Esophagus muscularis mucosa (tissue), 4 donors: ENCODE measurements at places on chromosomes 5 and 9. TPM values are rescaled to one million over a fixed set of nuclear protein-coding genes. Genes with fewer than 3 reads are reported as not detected.

GRCh38 chr5:81425569-81425968 is 31.6 kb upstream of the ACOT12 start:
- no peak overlapping the region for H3K4me3 ChIP-seq
- peaks cover 10% of the 10 kb centered on the region for H3K36me3 ChIP-seq
- H3K27ac ChIP-seq, result peak overlapping the region; percentile 25
- no peaks in the 10 kb centered on the region for H3K27me3 ChIP-seq
- H3K4me1 ChIP-seq, result peaks cover 27% of the 10 kb centered on the region

- H3K27me3 ChIP-seq, result no peaks in the 10 kb centered on the region
- no peak for DNase-seq
- no peak overlapping the region for H3K4me3 ChIP-seq
- peaks cover 42% of the 10 kb centered on the region for H3K4me1 ChIP-seq
- H3K27ac ChIP-seq, result peak overlapping the region; percentile 54
Observed at GRCh38 chr9:130887494-130888144, 9.0 kb downstream of the QRFP start.

GRCh38 chr9:69223605-69224004 is 49.5 kb downstream of the TJP2 start:
- DNase-seq, result no peak
- no peak overlapping the region for H3K27ac ChIP-seq
- peaks cover 55% of the 10 kb centered on the region for H3K36me3 ChIP-seq
- H3K4me3 ChIP-seq, result no peak overlapping the region

DNA sequence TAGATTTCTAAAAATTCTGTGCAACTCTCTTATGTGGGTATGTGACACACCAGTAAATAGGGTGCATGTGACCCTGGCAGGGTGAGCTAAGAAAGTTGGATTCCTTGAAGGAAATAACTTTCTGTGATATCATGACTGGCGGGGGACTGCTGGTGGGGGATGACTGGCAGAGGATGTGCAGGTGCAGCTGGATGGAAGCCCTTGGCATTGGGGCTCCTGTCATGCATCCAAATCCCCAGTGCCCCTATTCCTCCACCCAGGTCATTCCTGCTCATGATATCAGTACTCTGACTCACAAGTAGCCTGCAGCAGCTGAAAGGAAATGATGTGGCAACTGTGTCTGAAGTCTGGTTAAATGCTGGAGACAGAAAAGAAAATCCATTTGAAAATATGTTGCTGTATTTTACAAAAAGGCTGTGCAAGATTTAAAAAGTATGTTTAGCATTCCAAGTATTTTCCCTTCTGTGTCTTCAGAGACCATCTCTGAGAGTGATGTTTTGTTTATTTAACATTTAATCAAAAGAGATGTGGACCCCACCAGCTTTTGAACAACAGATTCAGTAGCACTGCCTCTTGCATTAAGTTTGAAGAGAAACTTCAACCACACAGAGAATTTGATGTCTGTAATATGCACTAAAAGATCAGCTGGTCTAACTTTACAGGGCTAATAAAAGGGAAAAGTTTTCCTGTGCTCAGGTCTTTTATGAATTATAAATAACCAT is 17.9 kb upstream of the ZSWIM6 start:
- H3K36me3 ChIP-seq, result no peaks in the 10 kb centered on the region
- H3K4me1 ChIP-seq, result peaks cover 40% of the 10 kb centered on the region
- H3K27ac ChIP-seq, result no peak overlapping the region

- no peak overlapping the region for H3K4me3 ChIP-seq
- no peaks in the 10 kb centered on the region for H3K27me3 ChIP-seq
- no peak for DNase-seq
- no peaks in the 10 kb centered on the region for H3K36me3 ChIP-seq
- H3K27ac ChIP-seq, result no peak overlapping the region
Observed at GRCh38 chr9:10008101-10008799, 604.6 kb downstream of the PTPRD start.

DNA sequence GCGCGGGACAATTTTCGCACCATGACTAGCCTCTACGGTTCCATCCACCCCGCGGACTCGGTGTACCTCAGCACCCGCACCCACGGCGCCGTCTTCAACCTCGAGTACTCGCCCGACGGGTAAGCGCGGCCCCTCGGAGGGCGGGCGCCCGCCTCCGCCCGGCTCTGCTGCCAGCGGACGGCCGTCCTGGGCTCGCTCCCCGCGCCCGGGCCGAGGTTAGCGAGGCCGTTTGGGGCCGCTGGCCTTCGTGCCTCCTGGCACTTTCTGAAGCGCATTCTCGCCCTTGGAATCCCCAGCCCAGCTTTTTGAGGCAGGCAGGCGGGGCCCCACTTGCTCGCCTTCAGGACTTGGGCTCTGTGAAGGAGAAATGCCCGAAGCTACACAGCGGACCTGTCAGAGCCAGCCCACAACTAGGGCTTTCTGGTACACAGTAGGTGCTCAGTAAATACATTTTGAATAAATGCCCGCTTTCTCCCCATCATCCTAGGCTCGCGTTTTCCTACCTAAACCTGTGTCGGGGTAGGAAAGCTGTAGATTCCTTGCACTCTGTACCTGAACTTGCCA is 772 bp downstream of the DCAF10 start:
- peaks cover 59% of the 10 kb centered on the region for H3K4me1 ChIP-seq
- peak overlapping the region; percentile 93 for H3K27ac ChIP-seq
- peak overlapping the region; percentile 95 for H3K4me3 ChIP-seq
- DNase-seq, result no peak
- H3K27me3 ChIP-seq, result no peaks in the 10 kb centered on the region

DNA sequence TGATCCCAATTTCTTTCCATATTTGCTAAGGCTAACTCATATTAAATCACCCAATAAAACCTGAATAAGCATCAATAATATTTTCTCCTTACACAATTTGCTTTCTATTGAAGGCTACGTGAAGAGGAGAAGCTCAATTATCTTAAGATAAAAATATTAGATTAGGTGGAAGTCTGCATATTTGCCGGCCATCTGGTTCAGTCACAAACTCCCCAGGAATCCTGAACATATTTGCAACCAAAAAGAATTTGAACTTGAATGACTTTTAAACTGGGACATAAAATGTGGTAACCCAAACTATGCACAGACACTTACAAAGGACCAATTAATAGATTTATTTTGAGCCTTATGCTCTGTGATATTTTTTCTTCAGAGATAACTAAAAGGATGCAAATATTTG is 92.3 kb downstream of the HAPLN1 start:
- no peak for DNase-seq
- H3K27ac ChIP-seq, result no peak overlapping the region
- no peaks in the 10 kb centered on the region for H3K27me3 ChIP-seq
- H3K36me3 ChIP-seq, result no peaks in the 10 kb centered on the region

- DNase-seq, result peak; percentile 47
- no peaks in the 10 kb centered on the region for H3K36me3 ChIP-seq
- H3K27me3 ChIP-seq, result no peaks in the 10 kb centered on the region
- H3K27ac ChIP-seq, result no peak overlapping the region
Observed at GRCh38 chr5:149053072-149053695, 9.7 kb downstream of the SH3TC2 start.

DNA sequence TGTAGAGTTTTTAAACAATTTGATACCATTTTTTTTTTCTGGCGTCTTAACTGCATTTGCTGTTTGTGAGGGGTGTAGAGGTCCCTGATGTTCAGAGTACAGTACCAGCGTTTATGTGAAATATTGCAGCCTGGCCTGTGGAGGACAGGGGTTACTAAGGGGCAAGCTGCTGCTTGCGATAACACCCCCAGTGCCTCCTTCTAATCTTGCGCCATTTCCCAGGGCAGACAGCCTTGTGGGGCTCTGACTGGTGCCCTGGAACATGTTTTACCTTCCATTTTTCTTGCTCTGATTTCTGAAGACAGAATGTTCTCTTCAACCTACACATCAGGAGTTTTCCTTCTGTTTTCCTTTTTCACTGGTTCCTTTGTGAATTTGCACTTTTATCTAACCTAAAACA is 142.9 kb downstream of the DOCK8 start:
- H3K4me1 ChIP-seq, result peaks cover 13% of the 10 kb centered on the region
- H3K4me3 ChIP-seq, result no peak overlapping the region
- DNase-seq, result no peak
- H3K27ac ChIP-seq, result no peak overlapping the region

GRCh38 chr5:40112875-40113274 is 566.8 kb upstream of the PTGER4 start:
- H3K27ac ChIP-seq, result no peak overlapping the region
- DNase-seq, result no peak

DNA sequence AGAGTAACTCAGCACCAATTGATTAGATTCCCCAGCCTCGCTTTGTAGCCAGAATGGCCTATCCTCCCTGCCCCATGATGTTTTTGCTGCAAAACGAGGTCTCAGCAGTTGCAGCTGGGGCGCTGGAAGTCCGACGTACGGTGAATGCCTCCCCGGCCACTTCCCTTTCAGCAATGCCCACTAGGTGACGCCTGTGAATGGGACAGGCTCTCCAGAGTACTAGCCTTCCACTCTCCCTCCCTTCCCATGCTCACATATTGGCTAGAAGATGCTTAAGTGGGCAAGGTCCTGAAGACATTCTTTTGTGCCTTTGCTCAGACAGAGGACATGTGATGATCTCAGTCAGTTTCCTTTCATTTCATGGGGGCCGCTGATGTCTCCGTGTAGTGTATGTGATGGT is 50.8 kb downstream of the DMRT2 start:
- H3K4me1 ChIP-seq, result no peaks in the 10 kb centered on the region
- no peak overlapping the region for H3K4me3 ChIP-seq
- no peak overlapping the region for H3K27ac ChIP-seq
- no peaks in the 10 kb centered on the region for H3K27me3 ChIP-seq

DNA sequence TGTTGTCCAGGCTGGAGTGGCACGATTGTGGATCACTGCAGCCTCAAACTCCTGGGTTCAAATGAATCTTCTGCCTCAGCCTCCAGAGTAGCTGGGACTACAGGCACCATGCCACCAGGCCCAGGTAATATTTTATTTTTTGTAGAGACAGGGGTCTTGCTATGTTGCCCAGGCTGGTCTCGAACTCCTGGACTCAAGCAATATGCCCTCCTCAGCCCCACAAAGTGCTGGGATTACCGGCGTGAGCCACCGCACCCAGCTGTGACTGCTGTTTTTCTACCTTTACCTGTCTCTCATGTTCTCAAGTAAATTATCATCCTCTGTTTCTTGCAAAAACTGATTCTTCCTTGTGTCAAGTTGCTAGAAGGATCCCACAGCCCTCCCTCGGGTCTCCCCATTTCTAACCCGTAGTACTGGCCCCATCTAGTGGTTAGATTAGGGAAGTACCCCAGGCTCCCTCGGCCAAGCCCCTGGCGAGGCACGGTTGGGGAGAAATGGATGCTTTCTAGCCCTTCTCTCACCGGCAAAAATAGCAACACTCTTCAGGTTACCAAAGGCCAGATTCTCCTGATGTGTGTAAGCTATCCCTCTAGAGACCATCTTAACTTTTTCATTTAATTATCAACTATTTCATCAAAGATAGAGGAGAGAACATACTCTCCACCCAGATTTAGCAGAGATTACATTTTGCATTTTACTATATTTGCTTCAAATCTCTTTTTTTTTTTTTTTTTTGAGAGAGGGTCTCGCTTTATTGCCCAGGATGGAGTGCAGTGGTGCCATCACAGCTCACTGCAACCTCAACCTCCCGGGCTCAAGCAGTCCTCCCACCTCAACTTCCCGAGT is 19.2 kb upstream of the TOR1B start:
- peaks cover 6% of the 10 kb centered on the region for H3K4me1 ChIP-seq
- no peak overlapping the region for H3K4me3 ChIP-seq
- no peaks in the 10 kb centered on the region for H3K27me3 ChIP-seq
- H3K27ac ChIP-seq, result no peak overlapping the region

- no peaks in the 10 kb centered on the region for H3K27me3 ChIP-seq
- no peaks in the 10 kb centered on the region for H3K36me3 ChIP-seq
- H3K27ac ChIP-seq, result no peak overlapping the region
- peaks cover 6% of the 10 kb centered on the region for H3K4me1 ChIP-seq
- no peak overlapping the region for H3K4me3 ChIP-seq
Observed at GRCh38 chr5:128904805-128905567, 60.3 kb upstream of the SLC27A6 start.

DNA sequence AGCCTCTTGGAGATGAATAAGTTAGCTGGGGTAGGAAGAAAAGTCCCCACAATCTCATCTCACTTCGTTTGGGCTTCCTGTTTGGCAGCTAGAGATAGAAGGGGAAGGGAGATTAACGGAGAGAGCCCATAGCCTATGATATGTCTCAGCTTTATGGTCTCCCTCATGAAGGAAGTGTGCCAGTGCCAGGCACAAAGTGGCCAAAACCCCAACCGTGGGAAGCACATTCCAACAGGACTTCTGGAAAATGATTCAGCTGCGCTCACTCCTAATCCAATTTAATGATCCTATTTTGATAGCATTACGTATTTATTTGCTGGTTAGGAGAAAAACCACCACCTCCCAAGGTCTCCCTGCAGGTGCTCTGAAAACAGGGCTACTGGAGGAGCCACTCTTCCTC is 303.1 kb upstream of the CLINT1 start:
- H3K27me3 ChIP-seq, result no peaks in the 10 kb centered on the region
- H3K27ac ChIP-seq, result no peak overlapping the region
- no peaks in the 10 kb centered on the region for H3K36me3 ChIP-seq
- no peaks in the 10 kb centered on the region for H3K4me1 ChIP-seq
- no peak overlapping the region for H3K4me3 ChIP-seq

DNA sequence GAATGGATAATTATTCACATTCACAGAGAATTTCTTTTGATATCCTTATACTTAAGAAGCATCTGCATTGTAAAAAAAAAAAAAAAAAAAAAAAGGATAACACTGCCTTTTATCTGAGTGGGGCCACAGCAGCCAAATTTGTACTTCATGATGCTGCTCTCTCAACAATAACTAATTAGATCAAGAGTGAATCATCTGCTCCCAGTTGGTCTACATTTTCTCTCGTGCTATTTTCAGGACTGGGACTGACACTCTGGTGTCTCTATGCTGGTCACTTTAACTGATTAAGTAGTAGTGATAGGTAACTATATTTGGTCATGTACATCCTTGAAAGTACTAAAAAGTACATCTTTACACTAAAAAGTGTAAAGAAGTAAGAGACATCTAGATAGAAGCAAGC is 90.1 kb downstream of the RFX3 start:
- H3K36me3 ChIP-seq, result no peaks in the 10 kb centered on the region
- H3K4me3 ChIP-seq, result no peak overlapping the region
- no peak overlapping the region for H3K27ac ChIP-seq
- DNase-seq, result no peak
- H3K27me3 ChIP-seq, result no peaks in the 10 kb centered on the region

GRCh38 chr5:935510-936084 is 42.9 kb downstream of the TRIP13 start:
- peaks cover 23% of the 10 kb centered on the region for H3K4me1 ChIP-seq
- DNase-seq, result no peak
- H3K27ac ChIP-seq, result no peak overlapping the region
- no peaks in the 10 kb centered on the region for H3K36me3 ChIP-seq

Gene DNM1
- total RNA-seq, result 27.0 TPM

Gene FOXD1
- 11.4 TPM for total RNA-seq

Gene CLTB
- total RNA-seq, result 229 TPM

Gene KCNV2
- not detected for total RNA-seq

Gene ANKRD18B
- not detected for total RNA-seq

Gene NUTM2F
- not detected for total RNA-seq

Gene AK8
- total RNA-seq, result 1.5 TPM

Gene NMUR2
- total RNA-seq, result not detected

Gene CCDC152
- total RNA-seq, result 0.52 TPM

Gene IFNE
- total RNA-seq, result not detected

Gene PTGS1
- total RNA-seq, result 72.2 TPM

Gene UGT3A1
- not detected for total RNA-seq

Gene SPACA9
- 3.6 TPM for total RNA-seq

Gene ELOVL7
- total RNA-seq, result 1.2 TPM
